ENCODE measurements at places on chromosomes 13 and 19. TPM values are rescaled to one million over a fixed set of nuclear protein-coding genes. Genes with fewer than 3 reads are reported as not detected.

PLIN4 gene
- 0.05 TPM for total RNA-seq

GPR18 gene
- 17.3 TPM for total RNA-seq

DNA sequence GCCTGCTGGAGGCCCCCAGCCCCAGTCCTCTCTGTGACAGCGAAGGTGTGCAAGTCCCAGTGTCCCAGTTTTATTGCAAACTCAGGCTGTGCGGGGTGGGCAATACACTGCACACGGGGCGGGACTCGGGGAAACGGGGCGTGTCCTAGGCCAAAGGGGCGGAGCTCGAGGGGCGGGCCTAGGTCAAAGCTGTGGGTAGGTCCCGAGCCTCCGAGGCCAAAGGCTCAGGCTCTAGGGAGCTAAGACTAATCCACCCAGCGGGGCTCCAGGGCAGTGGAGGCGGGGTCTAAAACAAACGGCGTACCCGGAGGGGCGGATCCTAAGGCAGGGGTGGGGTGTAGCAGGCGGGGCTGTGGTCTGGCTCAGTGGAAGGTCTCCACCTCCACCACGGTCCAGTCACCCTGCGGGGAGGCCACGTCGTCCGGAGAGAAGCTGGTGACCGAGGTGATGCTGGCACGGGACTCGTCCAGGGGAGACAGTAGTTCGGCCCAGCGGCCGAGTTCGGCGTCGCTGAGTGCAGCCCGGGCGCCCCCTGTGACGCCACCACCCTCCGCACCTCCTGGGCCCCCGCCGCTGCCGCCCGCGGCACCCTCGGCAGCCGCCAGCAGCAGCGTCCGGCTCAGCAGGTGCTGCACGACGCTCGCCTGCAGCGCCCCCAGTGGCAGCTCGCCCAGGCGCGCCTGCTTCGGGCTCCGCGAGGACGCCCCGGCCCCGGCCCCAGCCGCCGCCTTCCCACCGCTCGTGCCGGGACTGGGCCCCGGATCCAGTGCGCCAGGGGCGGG is 5.3 kb downstream of the PRR36 start:
- H3K27ac ChIP-seq: no peak overlapping the region
- peak; percentile 89 for DNase-seq
- H3K4me3 ChIP-seq: peak overlapping the region; percentile 86
- peaks cover 52% of the 10 kb centered on the region for H3K27me3 ChIP-seq

DNA sequence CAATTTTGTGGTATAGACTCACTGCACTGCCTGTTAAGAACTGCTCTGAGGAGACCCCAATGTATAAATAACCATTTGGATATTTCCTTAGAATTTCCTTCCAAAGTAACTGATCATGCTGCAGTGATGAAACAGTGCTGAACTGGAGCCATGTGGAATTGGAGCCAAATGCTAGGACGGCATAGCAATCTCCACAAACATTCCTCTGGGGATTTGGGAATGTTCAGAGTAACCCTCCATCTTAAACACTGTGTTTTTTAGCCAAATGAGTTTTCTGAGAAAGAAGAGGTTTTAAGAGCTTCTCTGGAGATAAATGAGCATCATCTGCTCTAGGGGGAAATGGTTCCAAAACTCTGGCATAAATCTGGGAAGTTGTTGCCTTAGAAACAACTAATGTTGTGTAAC is 98.2 kb downstream of the OLFM4 start:
- no peak overlapping the region for H3K4me3 ChIP-seq
- DNase-seq: no peak
- no peaks in the 10 kb centered on the region for H3K4me1 ChIP-seq
- no peaks in the 10 kb centered on the region for H3K27me3 ChIP-seq

AMH gene
- total RNA-seq: 4.6 TPM

GRCh38 chr13:110479648-110480047 is 81.9 kb downstream of the RAB20 start:
- no peak overlapping the region for H3K27ac ChIP-seq
- DNase-seq: no peak
- H3K4me1 ChIP-seq: no peaks in the 10 kb centered on the region
- H3K27me3 ChIP-seq: peaks cover 10% of the 10 kb centered on the region
- H3K36me3 ChIP-seq: no peaks in the 10 kb centered on the region
- no peak overlapping the region for H3K4me3 ChIP-seq

KLHL1 gene
- not detected for total RNA-seq

GRCh38 chr19:1262623-1263123 is 6.5 kb upstream of the CIRBP start:
- H3K27me3 ChIP-seq: no peaks in the 10 kb centered on the region
- no peak for DNase-seq
- peak overlapping the region; percentile 75 for H3K4me3 ChIP-seq
- H3K4me1 ChIP-seq: peaks cover 61% of the 10 kb centered on the region
- H3K27ac ChIP-seq: no peak overlapping the region

GRCh38 chr19:17951990-17952976 is 14.6 kb upstream of the KCNN1 start:
- peak overlapping the region; percentile 83 for H3K4me3 ChIP-seq
- H3K27me3 ChIP-seq: peaks cover 52% of the 10 kb centered on the region
- H3K27ac ChIP-seq: no peak overlapping the region
- no peak for DNase-seq
- H3K4me1 ChIP-seq: peaks cover 45% of the 10 kb centered on the region

VSTM1 gene
- total RNA-seq: not detected

- H3K27ac ChIP-seq: no peak overlapping the region
- DNase-seq: no peak
- no peaks in the 10 kb centered on the region for H3K27me3 ChIP-seq
- no peaks in the 10 kb centered on the region for H3K36me3 ChIP-seq
- no peak overlapping the region for H3K4me3 ChIP-seq
Observed at GRCh38 chr13:35892837-35893814, 238.1 kb downstream of the DCLK1 start.

WDR87 gene
- not detected for total RNA-seq

DNA sequence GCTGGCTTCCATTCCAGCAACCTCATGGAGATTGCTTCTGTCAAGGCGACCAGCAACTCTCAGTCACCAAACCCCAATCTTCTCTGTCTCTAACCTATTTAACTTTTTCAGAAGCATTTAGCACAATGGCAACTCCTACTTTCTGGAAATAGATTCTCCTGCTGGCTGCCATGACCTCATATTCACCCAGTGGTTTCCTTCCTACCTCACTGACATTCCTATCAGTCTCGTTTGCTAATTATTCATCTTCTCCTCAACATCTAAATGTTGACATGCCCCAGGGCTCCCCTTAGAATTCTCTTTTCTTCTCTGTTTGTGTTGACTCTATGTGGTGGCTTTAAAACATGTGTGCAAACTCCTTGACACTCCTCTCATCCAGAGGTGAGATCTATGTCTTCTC is 106.7 kb downstream of the OLFM4 start:
- H3K4me1 ChIP-seq: no peaks in the 10 kb centered on the region
- DNase-seq: no peak
- no peaks in the 10 kb centered on the region for H3K27me3 ChIP-seq

PPP1R13L gene
- 32.0 TPM for total RNA-seq

DNA sequence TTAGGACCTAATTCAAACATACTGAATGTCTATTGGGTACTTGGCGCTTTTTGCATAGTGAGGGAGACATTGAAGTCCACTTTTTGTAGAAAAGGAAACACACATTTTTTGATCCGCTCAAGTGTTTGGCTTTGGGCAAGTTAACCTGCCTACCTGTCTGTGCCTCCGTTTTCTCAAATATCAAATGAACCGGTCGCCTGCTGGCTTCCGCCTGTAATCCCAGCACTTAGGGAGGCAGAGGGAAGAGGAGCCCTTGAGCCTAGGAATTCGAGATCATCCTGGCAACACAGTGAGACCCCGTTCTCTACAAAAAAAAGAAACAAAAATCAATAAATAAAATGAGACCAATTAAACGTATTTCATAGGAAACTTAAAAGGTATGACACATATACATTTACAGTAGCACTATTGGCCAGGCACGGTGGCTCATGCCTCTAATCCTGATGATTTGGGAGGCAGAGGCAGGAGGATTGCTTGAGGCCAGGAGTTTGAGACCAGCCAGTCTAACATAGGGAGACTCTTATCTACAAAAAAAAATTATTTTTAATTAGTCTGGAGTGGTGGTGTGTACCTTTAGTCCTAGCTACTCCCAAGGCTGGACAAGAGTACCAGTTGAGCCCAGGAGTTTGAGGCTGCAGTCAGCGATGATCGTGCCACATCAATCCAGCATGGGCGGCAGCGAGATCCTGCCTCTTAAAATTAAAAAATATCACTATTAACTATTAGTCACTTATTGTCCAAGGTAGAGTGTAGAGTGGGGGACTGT is 1.3 kb downstream of the RAD23A start:
- peak overlapping the region; percentile 95 for H3K27ac ChIP-seq
- H3K27me3 ChIP-seq: no peaks in the 10 kb centered on the region
- H3K4me3 ChIP-seq: peak overlapping the region; percentile 94
- H3K4me1 ChIP-seq: peaks cover 57% of the 10 kb centered on the region
- H3K36me3 ChIP-seq: peaks cover 20% of the 10 kb centered on the region

- peak overlapping the region; percentile 31 for H3K4me3 ChIP-seq
- DNase-seq: peak; percentile 80
- H3K36me3 ChIP-seq: no peaks in the 10 kb centered on the region
- H3K27ac ChIP-seq: no peak overlapping the region
Observed at GRCh38 chr19:1455336-1456120, 5.6 kb downstream of the APC2 start.

DNA sequence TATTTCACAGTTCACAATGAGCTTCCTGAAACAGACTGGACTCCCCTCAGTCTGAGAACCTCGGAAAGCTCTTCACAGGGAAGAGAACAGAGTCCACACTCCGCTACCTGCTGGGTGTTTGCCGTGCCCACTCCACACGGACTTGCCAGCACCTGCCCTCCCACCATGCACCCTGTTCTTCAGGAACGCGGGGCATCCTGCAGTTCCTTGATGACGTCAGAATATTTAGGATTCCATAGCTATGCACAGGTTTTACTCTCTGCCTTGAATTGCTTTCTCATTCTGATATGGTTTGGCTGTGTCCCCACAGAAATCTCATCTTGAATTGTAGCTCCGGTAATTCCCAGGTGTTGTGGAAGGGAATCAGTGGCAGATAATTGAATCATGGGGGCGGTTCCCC is 74.4 kb upstream of the FARP1 start:
- no peaks in the 10 kb centered on the region for H3K27me3 ChIP-seq
- no peak overlapping the region for H3K27ac ChIP-seq
- no peaks in the 10 kb centered on the region for H3K36me3 ChIP-seq

DNA sequence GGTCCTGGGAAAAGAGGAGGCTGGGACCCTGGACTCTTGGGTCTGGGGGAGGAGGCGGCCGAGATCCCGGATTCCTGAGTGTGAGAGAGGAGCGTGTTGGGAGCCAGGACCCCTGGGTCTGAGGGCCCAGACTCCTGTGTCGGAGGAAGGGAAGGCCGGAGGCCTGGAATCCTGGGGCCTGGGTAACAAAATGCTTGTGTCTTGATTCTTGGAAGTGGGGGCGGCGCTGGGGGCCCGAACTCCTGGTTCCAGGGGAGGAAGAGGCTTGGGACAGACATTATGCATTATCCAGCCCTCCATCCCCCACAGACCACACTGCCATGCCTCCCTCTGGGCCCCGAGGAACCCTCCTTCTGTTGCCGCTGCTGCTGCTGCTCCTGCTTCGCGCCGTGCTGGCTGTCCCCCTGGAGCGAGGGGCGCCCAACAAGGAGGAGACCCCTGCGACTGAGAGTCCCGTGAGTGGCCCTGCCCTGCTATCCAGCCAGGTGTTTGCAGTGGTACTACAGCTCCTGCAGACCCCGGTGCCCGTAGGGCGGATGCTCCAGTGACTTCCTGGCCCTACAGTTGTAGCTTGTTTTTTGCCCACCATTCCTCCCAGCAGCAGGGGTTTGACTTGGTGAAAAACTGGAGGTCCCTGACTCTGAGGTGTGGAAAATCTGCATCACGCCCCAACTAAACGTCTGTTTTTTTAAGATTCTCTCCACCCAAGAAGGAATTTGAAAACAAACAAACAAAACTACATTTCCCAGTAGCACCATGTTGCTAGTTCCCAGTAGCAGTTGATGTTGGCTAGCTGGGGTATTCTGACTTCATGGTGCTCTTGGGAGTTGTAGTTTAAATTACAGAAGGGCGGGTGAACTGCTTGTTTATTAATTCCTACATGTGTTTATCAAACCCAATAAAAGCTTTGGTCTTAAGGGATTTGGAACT is 630 bp downstream of the NUCB1 start:
- H3K4me1 ChIP-seq: peaks cover 46% of the 10 kb centered on the region
- peaks cover 13% of the 10 kb centered on the region for H3K36me3 ChIP-seq
- no peak for DNase-seq
- H3K4me3 ChIP-seq: peak overlapping the region; percentile 99
- H3K27me3 ChIP-seq: peaks cover 9% of the 10 kb centered on the region

DNA sequence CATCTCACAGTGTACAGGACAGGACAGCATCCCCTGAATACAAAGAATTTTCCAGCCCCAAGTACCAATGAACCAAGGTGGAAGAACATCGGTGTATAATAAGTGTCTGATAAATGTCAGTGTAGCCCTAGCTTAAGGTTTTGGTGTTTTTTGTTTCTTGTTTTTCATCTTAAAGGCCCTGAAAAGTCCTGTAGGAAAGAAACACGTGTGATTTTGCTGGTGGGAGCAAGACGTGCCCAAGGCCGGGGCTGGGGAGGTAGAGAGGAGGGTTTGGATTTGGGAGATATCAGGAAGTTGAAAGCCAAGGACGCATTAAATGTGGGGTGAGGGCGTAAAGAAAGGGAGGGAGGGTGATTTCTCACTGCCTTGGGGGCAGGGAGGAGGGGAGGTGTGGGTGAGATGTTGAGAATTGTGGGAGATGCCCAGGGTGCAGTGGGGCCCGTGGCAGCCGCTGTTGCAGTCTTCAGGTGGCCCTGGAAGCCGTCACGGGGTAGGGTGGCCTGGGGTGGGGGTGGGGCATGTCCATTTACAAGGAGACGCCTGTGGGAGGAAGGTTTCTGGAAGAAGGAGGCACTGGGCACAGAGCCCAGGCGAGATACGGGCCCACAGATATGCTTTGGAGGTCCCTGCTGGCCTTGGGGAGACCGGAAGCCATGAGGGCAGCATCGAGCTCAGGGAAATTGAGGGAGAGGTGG is 6.7 kb downstream of the CAMSAP3 start:
- H3K4me1 ChIP-seq: no peaks in the 10 kb centered on the region
- peaks cover 16% of the 10 kb centered on the region for H3K27me3 ChIP-seq
- peaks cover 2% of the 10 kb centered on the region for H3K36me3 ChIP-seq
- no peak for DNase-seq
- no peak overlapping the region for H3K27ac ChIP-seq
- no peak overlapping the region for H3K4me3 ChIP-seq

GRCh38 chr19:57057036-57057686 is 62.6 kb upstream of the USP29 start:
- DNase-seq: no peak
- H3K27ac ChIP-seq: no peak overlapping the region
- H3K36me3 ChIP-seq: peaks cover 14% of the 10 kb centered on the region
- no peaks in the 10 kb centered on the region for H3K4me1 ChIP-seq
- H3K27me3 ChIP-seq: no peaks in the 10 kb centered on the region

DNA sequence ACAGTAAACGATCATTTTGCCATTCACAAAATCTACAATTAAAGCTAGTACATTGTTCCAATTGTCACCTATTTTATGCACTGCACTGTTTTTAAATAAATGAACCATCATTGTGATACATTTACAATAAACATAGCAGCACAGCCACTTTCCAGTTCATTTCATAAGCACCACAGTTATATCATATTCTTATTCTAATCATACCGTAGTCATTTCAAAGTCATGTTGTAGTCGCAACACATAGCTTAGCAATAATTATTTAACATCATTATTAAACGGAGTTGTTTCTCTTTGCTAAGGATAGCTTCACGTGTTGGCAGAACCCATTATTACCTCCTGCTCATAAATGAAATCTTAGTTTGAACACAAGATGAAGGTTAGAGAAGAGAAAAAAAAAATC is 2.2 kb upstream of the PCDH9 start:
- H3K4me3 ChIP-seq: no peak overlapping the region
- no peaks in the 10 kb centered on the region for H3K36me3 ChIP-seq
- peaks cover 16% of the 10 kb centered on the region for H3K27me3 ChIP-seq

Data from activated T-cell treated with anti-CD3 and anti-CD28 coated beads, Interleukin-2, amount 50 U/mL, for 72 hours (primary cell).